ENCODE measurements at places on chromosomes 3 and 15. TPM values are rescaled to one million over a fixed set of nuclear protein-coding genes. Genes with fewer than 3 reads are reported as not detected.

The GREM1 gene
- not detected for total RNA-seq

GRCh38 chr15:69896606-69897005 is 201.1 kb downstream of the TLE3 start:
- DNase-seq = no peak

- DNase-seq = no peak
Measured at GRCh38 chr15:67717776-67718175, 107.5 kb upstream of the SKOR1 start.

The AADACL2 gene
- not detected for total RNA-seq

GRCh38 chr3:193665370-193665989 is 72.5 kb downstream of the OPA1 start:
- no peak for DNase-seq

- peak; percentile 59 for DNase-seq
Measured at GRCh38 chr15:74319596-74320351, 47.7 kb downstream of the CYP11A1 start.

DNA sequence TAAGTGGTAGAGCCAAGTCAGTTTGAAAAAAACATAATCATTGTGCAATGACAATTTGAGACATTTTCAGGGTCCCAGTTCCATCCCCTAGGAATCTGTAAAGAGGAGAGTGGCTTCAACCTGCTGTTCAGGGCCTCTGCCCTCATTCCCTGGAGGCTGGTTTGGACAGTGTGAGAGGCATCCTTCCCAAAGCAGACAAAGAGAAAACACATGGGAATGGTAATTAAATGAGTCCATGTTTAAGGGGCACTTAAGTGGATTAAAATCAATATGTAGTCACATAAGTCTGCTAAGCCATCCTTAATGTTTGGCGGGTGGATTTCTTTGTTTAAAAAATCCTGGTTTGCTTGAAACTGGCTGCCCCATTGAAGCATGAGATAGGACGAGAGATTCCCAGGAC is 146.3 kb upstream of the CTDSPL start:
- no peak for DNase-seq

The TMEM108 gene
- 1.5 TPM for total RNA-seq

The BNC1 gene
- total RNA-seq = 0.16 TPM

DNA sequence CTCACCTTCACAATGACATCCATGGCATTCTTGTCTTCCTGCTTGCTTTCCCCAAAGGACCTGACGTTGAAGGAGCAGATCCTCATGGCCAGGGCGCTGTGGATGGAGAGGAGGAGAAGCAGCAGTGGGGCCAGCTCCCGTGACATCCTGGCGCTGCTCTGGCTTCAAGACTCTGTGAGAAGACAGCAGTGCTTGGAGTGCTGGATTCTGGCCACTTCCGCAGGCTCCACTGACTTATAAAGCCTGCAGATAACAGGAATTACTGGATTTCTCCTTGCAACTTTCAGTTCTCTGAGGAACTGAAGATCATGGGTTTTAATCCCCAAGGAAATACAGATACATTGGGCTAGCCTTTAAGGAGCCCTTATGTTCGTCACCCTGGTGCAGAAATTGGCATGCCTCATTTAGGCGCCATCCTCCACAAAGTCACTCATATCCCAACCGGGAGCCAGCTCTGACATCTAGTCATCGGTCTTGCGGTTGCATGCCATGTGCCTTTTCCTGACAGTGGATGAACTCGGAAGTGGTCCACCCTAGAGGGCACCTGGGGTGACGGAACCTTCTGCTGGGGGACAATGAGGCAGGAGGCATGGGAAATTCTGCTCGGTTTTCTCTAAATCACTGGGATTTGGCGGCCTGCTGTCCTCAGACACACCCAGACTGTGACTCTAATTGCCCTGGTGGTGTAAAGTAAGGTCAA is at the start of gene DNASE1L3:
TSS of gene DNASE1L3 (minus strand) at position 212 of the 700 bp plus-strand sequence. CDS start at position 146, 66 bp downstream.
- DNase-seq = no peak

DNA sequence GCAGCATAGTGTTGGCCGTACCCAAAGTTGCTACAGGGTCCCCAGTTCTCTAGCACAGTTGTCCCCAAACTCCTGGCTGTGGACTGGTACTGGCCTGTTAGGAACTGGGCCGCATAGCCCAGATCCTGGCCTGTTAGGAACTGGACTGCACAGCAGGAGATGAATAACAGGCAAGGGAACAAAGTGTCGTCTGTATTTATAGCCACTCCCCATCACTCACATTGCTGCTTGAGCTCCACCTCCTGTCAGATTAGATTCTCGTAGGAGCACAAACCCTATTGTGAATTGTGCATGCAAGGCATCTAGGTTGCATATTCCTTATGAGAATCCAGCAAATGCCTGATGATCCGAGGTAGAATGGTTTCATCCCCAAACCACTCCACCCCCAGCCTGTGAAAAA is 604.0 kb upstream of the LMCD1 start:
- no peak for DNase-seq

The PSMD2 gene
- total RNA-seq = 237 TPM

The CYP1A1 gene
- total RNA-seq = 0.30 TPM

DNA sequence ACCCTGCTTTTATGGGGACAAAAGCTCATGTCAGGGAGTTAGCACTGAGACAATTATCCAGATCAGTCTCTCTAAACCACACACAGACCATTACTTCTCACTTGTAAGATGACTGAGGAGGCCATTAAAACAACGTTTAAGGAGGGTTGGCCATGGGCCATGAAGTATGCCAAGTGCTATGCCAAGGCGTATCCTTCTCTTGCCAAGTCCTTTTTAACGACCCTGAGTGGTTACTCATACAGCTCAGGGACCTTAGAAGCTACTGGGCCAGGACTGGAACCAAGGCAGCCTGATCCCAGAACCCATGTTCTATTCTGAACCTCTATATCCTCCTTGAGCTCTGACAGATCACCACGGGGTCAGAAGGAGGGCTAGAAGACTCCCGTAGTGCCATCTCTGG is 50.0 kb downstream of the NMNAT3 start:
- no peak for DNase-seq

Data from Right ventricle myocardium superior (tissue), 1 donor.